NCI-H1048 (cell line): ENCODE measurements at places on chromosomes 4 and X.
A peak's percentile ranks its signal among the peaks of the same experiment; 100 is the strongest.

- no peak for DNase-seq
Measured at GRCh38 chr4:113452868-113453620, 308.5 kb downstream of the CAMK2D start.

GRCh38 chr4:38803833-38804653 is 548 bp downstream of the TLR1 start:
- no peak for DNase-seq

DNA sequence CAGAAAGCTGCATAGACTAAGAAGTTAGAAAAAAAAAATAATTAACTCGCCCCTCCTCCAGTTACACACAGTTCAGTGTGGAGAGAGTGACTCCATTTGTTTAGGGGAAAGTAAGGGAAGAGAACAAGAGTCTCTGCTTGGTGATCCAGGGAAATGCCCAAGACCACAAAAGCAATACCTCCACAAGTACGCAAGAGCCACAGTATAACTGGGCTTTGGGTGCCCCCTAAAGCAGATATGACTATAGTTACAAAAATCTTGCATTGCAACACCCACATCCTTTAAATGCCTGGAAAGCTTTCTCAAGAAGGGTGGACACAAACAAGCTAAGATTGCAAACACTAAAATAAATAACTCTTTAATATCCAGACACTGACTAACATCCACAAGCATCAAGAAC is 164.2 kb upstream of the NRK start:
- no peak for DNase-seq

DNA sequence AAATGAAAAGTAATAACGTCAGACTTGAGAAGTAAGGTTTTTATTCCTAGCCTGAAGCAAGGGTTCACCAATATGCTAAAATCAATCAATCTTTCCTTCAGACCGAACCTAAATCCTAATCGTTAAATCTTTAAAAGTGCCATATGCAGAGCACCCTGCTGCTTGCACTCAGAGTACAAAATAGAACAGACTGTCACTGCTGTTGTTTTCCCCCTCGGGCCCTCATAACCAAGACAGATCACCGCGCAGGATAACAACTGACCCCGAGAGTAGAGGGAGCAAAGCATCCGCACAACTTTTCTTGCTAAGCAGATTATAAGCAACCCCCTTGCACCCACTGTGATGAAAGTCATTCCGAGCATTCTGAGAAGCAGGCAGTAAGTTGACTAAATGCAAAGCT is 550.9 kb upstream of the NDST4 start:
- no peak for DNase-seq

DNA sequence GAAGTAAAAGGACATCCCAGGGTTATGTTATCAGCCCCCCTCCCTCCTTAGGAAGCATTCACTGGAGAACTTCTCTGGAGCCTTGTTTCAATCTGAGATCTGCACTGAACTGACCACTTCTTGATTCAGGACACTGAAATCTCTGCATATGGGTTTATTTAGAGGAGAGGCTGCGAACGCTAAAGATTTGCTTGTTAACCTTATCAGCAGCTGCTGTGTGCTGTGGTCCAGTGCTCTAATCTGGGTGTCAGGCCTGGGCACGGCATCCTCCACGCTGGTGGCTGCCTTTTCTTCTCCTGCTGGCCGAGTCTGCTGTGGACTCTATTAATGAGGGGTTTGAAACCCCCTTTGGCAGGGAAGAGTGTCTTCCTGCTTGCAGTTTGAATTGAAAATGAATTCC is 1094.7 kb upstream of the TENM3 start:
- no peak for DNase-seq

- no peak for DNase-seq
Measured at GRCh38 chr4:64584125-64584524, 174.9 kb upstream of the TECRL start.

- DNase-seq: no peak
Measured at GRCh38 chrX:150234126-150234525, 129.0 kb upstream of the MAMLD1 start.

DNA sequence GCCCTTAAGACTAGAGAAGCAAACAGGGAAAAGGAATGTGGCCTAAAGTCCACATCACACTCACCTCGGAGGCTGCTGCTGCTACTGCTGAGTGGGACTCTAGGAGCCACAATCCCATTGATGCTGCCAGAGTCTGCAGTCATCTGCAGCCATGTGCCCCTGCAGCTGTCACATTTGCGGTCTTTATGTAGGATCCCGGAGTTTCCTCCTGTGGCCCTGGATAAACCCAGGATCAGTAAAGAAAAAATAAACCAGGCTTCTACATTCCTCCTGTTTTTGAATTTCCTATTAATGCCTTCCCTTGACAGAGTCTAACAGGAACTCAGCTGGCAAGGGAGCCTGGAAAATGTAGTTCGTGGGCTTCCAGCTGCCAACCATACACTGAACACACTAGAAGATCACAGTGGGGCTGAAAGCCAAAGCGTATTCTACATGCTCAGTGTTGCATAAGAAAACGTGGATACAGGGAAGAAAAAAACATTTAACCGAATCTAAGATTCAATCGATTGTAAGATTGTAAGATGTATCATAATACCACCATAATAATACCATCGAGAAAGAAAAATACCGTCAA is 10.3 kb upstream of the PHEX start:
- DNase-seq: no peak

GRCh38 chrX:10030570-10030969 is 63.4 kb downstream of the CLDN34 start:
- no peak for DNase-seq

DNA sequence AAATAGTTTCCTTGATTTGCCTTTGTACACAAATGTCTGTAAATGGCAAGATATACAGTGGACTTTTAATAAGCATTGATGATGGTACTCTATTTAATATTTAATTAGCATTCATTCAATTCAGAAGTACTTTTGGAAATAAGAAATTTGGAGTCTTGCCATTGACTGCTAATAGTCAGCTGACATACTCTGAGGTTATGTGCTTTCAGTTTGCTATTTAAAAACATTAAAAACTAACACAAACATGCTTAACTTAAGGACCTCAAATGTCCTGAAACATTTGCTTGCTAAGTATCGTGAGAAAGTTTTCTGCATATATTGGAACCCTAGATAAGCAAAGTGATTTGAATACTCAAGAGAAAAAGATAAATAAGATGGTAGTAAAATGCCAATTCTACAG is 64.6 kb downstream of the REELD1 start:
- DNase-seq: no peak

DNA sequence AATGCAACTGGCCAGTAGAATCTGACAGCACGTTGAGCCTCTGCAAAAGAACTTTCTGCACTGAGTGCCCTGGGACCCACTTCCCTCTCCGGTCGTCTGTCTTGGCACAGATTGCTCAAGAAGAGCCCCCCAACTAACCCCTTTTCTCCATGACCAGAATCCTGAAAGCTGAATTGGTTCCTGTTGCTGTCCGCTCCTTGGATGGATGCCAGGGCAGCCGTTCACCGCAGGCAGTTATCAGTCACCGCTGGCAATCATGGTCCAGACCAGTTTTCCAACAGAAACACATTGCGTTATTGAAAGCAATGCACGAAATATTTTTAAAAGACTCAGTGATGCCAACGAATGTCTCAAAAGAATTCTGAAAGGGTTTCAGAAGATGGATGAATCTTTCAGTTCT is 733.7 kb upstream of the FRG1 start:
- DNase-seq: no peak

GRCh38 chr4:66769441-66769840 is 775.9 kb downstream of the CENPC start:
- DNase-seq: no peak

DNA sequence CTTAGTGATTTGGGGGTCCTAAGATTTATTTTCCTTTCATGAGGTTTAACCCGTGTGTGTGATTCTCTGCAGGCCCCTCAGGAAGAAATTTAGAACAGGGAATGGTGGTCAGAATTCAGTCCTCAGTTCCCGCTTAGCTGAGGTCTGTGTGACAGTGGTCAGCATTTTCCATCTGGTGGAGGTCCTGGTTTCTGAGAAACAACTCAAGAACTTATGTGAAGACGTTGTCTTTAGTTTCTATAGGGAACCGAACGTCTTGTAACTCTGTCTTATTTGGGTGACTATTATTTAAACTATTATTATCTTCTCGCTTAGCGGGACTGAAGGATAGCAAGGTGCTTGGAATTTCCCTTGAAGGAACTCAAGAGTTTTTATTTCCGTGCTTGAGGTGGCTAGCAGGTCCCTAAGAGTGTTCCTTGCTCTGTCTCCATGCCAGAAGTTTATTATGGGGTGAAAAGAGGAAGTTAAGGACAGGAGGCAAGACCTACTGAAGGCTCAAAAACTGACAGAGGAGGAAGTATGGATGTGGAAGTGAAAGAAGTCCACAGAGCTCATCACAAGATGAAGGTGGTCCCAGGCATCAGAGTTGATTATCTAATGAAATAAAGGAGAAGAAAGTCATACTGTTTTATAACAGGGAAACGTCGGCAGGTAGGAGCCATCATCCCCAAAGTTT is 9.4 kb downstream of the MGST2 start:
- DNase-seq: no peak

DNA sequence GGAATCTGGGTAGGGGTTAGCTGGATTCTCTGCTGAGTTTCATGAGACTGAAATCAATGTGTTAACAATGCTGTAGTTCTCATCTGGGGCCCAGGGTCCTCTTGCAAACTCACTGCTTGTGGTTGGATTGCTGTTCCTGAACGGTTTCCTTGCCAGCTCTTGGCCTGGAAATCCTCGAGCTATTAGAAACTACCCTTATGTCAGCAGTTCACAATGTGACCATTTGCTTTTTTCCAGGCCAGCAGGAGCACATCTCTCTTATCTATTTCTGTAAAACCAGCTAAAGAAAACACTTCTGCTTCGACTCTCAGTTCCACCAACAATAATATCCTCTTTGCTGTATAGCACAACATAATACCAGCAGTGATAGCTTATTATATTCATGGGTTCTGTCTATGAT is 140.1 kb upstream of the TRAM1L1 start:
- no peak for DNase-seq

- DNase-seq: no peak
Measured at GRCh38 chr4:93342738-93343137, 485.8 kb upstream of the ATOH1 start.

- no peak for DNase-seq
Measured at GRCh38 chrX:68354879-68355628, 78.2 kb downstream of the OPHN1 start.

GRCh38 chrX:154378059-154378798 is 866 bp upstream of the EMD start:
- DNase-seq: no peak

DNA sequence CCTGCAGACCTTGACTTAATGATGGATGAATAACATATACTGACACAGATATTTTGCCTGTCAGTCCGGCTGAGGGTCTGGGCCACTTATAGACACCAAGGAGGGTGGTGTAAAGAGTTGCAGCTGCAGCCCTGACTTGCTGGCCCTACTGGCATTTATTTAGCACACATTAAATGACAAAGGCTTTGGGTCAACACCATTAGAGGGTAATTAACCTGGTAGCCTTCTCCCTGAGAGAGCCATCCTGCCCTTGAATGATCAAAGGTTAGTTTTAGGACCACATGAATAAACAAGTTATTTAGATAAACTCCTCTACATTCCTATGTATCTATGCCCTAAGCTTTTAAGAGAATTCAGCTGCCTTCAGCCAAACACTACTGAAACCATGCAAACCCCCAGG is 110.8 kb upstream of the DGKK start:
- DNase-seq: no peak

GRCh38 chr4:18366892-18367291 is 345.3 kb upstream of the LCORL start:
- peak; percentile 7 for DNase-seq

DNA sequence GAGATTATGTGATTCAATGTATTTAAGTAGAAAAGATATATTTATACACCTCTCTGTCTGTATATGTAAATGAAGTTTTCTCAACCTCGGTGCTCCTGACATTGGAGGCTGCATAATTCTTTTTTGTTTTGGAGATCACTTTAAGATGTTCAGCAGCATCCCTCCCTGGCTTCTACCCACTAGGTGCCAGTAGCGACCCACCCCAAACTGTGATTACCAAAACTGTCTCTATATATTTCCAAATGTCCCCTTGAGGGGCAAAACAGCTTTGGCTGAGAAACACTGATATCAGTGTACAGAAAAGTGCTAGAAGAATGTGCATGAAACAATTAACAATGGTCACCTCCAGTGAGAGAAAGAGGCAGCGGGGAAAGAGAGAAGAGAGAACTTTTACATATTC is 51.2 kb downstream of the DCX start:
- DNase-seq: no peak

DNA sequence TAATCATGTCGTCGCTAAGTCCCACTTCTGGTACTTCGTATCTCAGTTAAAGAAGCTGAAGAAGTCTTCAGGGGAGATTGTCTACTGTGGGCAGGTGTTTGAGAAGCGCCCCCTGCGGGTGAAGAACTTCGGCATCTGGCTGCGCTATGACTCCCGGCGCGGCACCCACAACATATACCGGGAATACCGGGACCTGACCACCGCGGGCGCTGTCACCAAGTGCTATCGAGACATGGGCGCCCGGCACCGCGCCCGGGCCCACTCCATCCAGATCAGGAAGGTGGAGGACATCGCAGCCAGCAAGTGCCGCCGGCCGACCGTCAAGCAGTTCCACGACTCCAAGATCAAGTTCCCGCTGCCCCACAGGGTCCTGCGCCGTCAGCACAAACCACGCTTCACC is 11.3 kb downstream of the PNCK start:
- DNase-seq: no peak

DNA sequence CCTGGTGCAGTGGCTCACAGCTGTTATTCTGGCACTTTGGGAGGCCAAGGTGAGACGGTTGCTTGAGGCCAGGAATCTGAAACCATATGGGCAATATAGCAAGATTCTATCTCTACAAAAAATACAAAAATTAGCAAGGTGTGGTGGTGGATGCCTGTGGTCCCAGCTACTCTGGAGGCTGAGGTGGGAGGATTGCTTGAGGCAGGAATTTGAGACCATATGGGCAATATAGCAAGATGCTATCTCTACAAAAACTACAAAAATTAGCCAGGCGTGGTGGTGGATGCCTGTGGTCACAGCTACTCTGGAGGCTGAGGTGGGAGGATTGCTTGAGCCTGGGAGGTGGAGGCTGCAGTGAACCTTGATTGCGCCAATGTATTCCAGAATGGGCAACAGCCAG is 2.3 kb downstream of the ADGRG4 start:
- DNase-seq: no peak
